CMK (cell line): ENCODE measurements at places on chromosomes 2 and 18.

DNA sequence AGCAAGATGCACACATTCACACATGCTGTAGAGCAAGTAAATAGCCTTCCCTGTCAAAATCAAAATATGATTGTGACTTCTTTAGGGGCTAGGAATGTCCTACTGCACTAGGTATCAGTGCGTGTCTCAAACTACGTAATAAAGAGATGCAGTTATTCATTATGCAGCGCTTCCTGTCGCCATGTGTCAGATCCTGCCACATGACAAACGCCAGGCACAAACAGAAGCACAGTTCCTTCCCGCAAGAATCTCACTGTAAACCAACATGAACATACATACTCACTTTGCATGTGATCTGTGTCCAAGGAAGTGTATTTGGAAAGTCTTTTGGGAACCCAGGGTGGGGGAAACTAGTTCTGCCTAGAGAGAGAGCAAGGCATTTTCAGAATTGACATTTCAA is 599.9 kb downstream of the RNF144A start:
- DNase-seq: no peak

- DNase-seq: no peak
These were observed 424.0 kb downstream of the DSC3 start for GRCh38 chr18:30618567-30618966.

GRCh38 chr2:214628091-214628490 is 181.4 kb downstream of the BARD1 start:
- no peak for DNase-seq

DNA sequence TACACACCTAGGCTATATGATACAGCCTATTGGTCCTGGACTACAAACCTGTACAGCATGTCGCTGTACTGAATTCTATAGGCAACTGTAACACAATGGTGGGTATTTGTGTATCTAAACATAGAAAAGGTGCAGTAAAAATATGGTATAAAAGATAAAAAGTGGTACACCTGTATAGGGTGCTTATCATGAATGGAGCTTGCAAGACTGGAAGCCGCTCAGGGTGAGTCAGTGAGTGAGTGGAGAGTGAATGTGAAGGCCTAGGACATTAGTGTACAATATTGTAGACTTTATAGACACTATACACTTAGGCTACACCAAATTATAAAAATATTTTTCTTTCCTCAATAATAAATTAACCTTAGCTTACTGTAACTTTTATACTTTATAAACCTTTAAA is 41.8 kb downstream of the RASGRP3 start:
- DNase-seq: no peak

GRCh38 chr18:69161383-69162028 is 239.2 kb upstream of the DOK6 start:
- no peak for DNase-seq

- no peak for DNase-seq
These were observed 20.4 kb downstream of the FAM178B start for GRCh38 chr2:96965781-96966514.

- DNase-seq: no peak
These were observed 329.7 kb upstream of the NRP2 start for GRCh38 chr2:205352593-205352992.
